ENCODE measurements at places on chromosomes 11 and 22.

DNA sequence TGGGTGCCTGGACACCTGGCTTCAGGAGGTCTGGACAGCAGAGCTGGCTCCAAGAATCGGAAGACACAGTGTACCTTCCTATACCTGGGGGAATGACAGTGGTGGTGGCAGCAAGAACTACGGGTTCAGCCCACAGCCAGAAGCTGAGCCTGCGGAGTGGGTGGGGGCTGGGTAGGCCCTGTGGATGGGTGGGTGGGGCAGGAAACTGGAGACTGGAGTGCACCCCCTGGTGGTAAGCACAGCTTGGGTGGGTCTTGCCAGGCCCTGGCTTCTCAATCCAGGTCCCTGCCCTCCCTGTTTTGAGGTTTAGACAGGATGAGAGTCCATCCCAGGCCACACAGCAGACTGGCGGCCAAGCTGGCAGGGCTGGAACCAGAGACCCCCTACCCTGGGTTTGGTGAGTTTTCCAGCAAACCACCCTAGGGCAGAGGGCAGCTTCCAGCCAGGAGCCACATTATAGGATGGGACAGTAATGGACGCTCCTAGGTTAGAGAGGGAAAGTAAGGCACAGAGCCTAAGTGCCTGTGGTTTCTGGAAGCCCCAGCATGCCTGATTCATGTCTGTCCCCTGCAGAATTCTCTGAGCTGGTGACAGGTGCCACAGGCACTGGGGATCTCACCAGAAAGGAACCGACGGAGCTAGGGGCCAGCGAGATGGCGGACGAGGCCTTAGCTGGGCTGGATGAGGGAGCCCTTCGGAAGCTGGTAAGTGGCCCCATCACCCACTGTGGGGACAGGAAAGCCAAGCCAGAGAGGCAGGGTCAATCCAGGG lies 1.7 kb downstream of the SMTN start:
- peak; percentile 49 for DNase-seq

GRCh38 chr11:35035894-35036408 lies 103.0 kb upstream of the CD44 start:
- no peak for DNase-seq

GRCh38 chr11:9853929-9854552 lies 190.2 kb downstream of the SWAP70 start:
- DNase-seq = no peak

GRCh38 chr11:33514079-33514925 lies 186.3 kb downstream of the C11orf91 start:
- DNase-seq = no peak

DNA sequence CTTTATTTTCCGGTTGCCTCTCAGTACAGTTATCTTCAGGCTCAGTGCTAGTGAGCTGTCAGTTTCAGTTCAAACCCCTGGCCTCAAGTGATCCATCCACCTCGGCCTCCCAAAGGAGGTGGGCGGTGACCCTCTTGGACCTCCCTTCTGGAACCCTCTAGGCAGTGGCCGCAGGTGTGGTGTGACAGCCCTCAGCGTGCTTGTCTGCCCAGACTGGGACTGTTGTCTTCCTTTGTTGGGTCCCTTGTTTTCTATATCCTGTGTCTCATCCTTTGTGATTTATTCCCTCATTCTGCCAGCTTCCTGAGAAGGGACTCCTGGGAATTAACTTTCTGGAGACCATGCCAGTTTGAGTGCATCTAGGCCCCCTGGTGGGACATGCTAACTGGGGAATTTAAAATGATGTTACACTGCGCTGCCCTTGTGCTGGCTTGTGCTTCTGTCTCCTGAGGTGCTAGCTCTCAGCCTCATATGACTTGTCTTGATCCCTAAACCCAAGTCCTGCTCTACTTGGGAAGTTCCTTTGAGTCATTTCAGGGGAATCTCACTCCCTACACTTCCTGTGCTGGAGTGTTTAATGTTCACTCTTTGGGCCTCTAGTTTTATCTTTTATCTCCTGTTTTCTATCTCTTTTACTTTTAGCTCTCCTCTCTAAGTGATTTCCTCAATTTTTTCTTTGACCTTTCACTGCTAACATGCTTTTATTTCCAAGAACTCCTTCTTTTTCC lies 19.4 kb downstream of the MED15 start:
- no peak for DNase-seq

- DNase-seq = no peak
Observed at GRCh38 chr11:114848027-114848426, 169.7 kb downstream of the NXPE2 start.

GRCh38 chr11:57883630-57884029 lies 122.0 kb downstream of the CTNND1 start:
- DNase-seq = no peak

- DNase-seq = no peak
Observed at GRCh38 chr11:100929377-100929776, 200.2 kb downstream of the PGR start.

DNA sequence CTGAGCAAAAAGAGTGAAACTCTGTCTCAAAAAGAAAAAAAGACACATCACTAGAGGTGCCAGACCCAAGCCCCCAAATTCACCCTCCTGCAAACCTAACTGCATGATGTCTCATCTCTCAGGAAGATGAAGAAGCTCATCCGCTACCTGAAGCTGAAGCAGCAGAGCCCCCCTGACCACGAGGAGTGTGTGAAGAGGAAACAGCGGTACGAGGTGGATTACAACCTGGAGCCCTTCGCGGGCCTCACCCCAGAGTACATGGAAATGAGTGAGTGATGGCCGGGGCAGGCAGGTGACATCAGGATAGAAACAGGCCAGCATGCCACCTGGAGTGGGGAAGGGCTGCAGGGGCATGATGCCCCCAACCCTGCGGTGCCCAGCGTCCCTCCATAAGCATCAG lies 36.0 kb upstream of the FADD start:
- DNase-seq = no peak

- DNase-seq = no peak
Observed at GRCh38 chr11:91790346-91791170, 434.1 kb upstream of the FAT3 start.

GRCh38 chr11:83695046-83695445 lies 408.9 kb upstream of the CCDC90B start:
- no peak for DNase-seq

DNA sequence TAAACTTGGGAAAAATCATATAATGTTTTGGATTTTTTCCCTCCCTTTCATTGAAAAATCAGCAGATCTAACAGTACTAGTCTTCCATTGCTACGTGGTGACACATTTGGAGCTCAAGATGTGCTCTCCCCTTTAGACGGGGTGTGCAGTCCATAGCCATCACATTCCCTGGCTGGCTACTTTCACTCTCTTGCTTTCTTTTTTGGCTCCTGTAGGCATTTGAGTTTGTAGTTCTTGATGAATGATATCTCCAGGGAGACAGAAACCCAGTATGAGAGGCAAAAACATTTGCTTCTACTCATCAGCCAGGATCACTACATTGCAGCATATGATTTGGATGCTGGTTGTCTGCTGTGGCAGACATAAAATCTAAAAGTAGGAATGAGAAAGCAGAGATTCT lies 12.1 kb downstream of the CCDC81 start:
- no peak for DNase-seq

GRCh38 chr11:94964934-94965333 lies 8.4 kb downstream of the CWC15 start:
- DNase-seq = no peak

DNA sequence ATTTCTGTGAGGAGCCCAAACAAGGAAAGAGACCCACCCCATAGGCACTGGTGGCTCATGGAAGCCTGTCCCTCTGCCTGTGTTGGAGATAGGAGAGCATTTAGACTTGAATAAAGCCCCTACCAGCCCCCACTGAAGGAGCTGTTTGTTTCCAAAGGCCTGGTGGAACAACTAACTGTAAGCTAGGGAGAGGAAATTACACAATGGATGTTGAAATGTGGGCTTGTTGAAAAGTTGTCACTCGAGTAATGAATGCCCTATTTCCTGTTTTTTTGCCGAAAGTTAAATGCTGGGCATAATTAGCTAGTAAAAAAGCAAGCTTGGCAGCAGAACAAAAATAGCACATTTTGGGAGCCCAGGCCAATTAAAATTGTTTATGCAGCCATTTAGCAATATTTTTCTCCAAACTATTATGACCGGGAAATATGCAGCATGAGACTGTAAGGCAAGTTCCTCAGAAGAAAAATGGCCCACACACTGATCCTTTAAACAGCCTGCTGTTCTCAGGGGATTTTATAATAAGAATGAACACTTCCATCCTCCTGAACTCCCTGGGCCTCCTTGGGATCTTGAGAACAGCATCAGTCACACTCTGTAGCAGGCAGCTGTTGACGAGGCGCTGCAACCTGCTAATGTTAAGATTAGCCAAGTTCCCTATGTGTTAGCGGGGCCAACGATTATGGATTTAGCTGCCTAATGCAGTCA lies 38.6 kb upstream of the LMO2 start:
- DNase-seq = peak; percentile 12

DNA sequence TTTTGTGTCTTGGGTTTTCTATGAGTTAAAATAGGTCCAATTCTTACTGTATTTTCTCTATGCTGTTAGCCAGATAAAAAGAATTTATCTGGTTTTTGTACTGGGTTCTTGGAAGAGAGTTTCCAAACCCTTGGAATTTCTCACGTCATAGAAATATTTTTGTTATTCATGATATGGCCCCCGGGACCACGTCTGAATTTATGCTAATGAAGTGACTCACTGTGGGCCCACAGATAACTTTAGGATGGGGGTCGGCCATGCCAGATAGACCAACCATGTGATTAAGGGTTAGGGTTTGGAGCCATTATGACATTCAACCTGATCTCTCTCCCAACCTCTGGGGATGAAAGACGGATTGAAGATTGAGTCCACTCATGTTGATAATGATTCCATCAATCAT lies 35.6 kb upstream of the DDI1 start:
- no peak for DNase-seq

DNA sequence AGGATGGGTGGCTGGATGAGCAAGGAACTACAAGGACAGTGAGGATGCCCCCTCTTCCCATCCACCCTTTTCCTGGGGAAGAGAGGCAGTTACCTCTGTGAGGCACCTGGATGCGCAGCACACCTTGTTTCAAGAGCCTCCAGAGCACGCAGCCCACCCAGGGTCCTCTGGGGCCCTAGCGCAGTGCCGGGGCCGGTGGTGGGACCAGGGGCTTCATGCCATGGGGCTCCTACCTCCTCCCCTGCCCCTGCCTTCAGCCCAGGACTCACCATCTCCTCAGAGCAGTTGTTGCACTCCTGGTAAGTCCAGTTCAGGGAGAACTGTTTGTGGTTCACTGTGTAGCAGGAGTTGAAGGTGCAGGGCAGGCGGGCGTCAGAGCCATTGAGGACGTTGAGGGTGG lies 8.1 kb downstream of the SCN2B start:
- no peak for DNase-seq

GRCh38 chr22:30705710-30706651 lies 11.3 kb downstream of the OSBP2 start:
- DNase-seq = peak; percentile 6

DNA sequence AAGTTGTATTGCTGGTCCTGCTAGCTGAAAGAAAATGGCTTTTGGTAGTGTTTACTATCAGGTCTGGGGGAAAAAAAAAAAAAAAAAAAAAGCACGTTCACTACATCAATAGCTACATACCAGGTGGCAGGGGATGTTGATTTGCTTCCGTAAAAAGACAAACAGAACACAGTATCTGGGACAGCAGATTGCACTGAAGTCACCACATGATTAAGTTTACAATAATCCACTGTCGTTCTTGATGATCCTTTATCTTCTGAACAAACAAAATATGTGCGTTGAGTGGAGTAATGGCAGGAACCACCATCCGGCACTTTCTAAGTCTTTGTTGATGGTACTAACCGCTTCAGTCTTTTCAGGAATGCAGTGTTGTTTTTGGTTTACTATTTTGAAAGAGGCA lies 48.7 kb downstream of the DDX6 start:
- DNase-seq = no peak

DNA sequence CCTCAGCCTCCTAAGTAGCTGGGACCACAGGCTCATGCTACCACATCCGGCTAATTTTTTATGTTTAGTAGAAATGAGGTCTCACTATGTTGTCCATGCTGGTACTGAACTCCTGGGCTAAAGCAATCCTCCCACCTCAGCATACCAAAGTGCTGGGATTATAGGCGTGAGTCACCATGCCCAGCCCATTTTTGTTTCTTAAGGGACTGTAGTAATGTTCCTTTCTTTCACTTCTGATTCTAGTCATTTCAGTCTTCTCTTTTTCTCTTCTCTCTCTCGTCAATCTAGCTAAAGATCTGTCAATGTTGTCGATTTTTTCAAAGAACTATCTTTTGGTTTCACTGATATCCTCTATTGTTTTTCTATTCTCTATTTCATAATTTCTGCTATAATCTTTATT lies 111.0 kb upstream of the APOA1 start:
- DNase-seq = no peak

DNA sequence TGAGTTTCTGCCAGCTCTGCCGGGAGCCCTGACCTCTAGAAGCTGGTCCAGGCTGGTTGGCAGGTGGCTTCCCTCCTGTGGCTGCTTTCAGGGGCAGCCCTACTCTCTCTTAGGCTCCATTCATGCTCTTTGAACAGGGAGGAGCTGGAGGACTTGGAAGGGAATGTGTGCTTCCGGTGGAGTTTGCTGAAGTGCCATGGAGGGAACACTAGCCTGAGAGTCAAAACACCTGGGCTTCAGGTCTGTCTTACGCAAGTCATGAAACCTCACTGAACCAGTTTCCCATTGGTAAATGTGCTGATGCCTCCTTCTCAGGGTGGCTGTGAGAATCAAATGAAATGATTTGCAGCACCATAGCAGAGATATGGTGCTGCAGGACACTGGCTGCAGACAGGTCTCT lies 224.5 kb downstream of the KIRREL3 start:
- no peak for DNase-seq

- DNase-seq = no peak
Observed at GRCh38 chr22:44357966-44358465, 45.3 kb upstream of the SHISAL1 start.

DNA sequence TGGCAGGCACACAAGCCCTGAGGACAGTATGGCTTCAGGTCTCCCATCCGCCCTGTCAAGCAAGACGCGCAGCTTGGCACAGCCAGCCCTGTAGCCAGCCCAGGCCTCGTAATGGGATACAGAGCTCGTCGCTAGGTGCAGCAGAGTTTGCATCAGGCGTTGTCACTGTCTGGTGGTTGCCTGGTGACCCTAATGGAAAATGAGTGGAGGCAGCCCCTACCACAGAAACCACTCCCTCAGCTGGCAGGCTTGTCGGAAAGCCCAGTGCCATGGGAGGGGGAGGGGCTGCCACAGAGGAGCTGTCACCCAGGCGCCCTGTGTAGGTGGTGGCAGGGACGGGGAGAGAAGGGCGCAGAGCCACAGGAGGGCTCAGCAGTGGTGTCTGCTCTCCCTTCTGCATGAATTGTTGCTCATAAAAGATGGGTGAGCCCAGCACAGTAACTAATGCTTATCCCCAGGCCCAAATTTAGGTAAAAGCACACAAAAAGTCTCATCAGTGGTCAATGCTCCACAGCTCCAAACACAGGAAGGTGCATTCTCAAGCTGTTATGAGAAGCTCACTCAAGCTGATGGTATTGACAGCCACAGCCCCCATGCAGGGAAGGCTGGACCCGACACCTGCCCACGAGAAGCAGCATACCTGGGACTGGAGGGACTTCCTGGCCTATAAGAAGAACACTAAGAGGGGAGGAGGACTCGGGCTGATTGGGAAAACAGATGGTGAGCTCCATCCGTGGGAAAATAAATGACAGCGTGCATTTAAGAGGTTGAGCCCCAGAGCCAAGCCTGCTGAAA lies 164.6 kb downstream of the ETS1 start:
- peak; percentile 91 for DNase-seq

- no peak for DNase-seq
Observed at GRCh38 chr11:66332371-66333219, 3.6 kb downstream of the RIN1 start.

GRCh38 chr11:64001484-64002420 lies 15.5 kb downstream of the OTUB1 start:
- DNase-seq = no peak

- DNase-seq = peak; percentile 37
Observed at GRCh38 chr22:36334081-36334820, 53.5 kb downstream of the MYH9 start.

- DNase-seq = no peak
Observed at GRCh38 chr11:28009388-28009787, 98.6 kb downstream of the KIF18A start.
